ENCODE measurements at places on chromosomes 13 and 19.
A peak's percentile ranks its signal among the peaks of the same experiment; 100 is the strongest.

DNA sequence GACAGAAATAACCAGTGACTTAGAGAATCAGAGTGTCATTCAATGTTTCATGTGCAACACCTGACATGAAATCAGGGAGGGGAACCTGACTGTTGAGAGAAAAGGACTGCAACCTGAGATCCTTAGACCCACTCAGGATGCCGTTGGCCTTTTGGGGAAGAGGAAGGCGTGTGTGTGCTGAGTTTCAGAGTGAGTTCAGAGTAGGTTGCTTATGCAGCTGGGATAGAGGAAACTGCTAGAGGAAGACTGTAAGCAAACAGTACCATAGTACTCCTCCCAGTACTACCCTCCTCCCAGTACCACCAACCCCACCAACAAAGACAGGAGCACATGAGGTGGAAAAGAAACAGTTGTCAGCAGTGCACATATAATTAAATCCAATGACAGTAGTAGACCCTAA is 63.7 kb downstream of the KL start:
- no peak for DNase-seq

DNA sequence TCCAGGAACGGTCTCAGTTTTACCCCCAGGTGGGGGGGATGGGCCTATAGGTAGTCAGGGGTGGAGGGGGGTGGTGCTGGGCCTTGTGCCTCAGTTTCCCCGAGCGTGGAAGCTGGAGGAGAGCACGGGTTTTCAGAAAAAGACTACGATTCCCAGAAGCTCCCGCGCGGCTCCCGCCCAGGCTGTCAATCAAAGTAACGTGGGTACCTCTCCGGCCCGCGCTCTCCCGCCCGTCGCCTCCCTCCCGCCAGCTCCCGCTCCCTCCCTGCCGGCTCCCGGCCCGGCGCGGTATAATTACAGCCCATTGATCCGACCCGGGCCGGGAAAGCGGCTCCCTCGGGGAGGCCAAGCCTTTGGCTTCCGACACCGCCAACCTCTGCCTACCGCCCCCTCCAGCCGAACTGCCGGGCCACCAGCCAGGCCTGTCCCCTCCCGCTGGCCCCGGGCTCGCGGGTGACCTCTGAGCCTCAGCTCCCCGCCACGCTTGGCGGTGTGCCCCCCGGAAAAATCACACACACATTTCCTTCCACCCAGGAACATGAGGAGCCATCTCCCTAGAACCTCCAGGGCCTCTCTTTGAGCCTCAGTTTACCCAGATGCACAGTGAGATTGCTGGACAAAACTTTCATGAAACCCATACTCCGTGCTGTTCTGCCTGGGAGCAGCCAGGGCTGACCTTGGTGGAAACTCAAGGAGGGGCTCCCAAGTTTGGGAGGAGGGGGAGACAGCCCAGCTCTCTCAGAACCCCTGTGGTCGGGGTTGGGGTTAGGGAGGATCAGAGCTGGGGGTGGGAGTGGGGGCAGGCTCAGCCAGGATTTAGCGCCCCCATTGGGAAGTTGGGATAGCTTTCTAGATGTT is 7.3 kb upstream of the TLE2 start:
- peak; percentile 67 for DNase-seq

GRCh38 chr13:88042489-88042888 is 371.3 kb downstream of the SLITRK5 start:
- no peak for DNase-seq

DNA sequence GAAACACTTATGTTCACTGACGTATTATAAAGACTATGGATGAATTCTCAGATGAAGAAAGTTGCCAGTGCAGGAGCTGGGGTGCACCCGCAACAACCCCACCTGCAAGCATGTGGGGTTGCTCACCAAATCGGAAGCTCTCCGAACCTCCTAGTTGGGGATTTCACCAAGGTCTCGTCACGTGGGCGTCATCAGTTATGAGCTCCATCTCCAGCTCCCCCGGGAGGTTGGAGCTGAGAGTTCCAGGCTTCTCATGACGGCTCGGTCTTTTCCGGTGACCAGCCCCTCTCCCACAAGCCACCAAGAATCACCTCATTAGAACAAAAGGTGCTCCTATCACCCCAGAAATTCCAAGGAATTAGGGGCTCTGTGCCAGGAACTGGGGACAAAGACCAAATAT is 46.1 kb upstream of the TUBGCP3 start:
- DNase-seq = no peak

- no peak for DNase-seq
Observed at GRCh38 chr19:12763100-12763499, 11.5 kb downstream of the BEST2 start.

GRCh38 chr13:103436057-103436654 is 369.9 kb upstream of the SLC10A2 start:
- no peak for DNase-seq

GRCh38 chr13:106132216-106132615 is 403.2 kb downstream of the EFNB2 start:
- DNase-seq = no peak

DNA sequence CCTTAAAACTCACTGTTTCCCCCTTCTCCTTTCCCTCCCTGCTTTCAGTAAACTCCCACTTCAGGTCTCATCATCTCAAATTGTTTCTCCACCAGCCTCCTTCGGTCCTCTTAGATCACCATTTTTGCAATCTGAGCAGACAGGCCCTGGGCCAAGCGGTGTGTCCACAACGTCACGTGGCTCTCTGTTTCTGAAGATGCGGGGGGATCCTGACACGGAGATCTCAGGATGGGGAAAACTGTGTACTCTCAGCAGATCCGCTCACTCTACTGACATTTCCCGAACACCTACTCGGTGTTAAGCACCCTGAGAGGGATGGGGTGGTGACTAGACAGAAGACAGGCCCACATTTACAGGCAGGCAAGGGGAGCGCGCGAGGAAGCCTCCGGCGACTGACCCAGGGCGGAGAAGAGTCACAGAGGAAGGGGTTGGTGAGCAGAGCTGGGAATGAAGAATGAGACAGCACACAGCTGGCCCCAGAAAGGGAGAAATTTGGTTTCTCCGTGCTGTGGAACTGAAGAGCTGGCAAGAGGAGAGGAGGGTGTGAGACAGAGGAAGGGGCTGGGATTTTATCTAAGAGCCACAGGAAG is 38.8 kb downstream of the SERP2 start:
- DNase-seq = no peak

GRCh38 chr13:39536274-39536673 is 66.7 kb downstream of the LHFPL6 start:
- DNase-seq = no peak

DNA sequence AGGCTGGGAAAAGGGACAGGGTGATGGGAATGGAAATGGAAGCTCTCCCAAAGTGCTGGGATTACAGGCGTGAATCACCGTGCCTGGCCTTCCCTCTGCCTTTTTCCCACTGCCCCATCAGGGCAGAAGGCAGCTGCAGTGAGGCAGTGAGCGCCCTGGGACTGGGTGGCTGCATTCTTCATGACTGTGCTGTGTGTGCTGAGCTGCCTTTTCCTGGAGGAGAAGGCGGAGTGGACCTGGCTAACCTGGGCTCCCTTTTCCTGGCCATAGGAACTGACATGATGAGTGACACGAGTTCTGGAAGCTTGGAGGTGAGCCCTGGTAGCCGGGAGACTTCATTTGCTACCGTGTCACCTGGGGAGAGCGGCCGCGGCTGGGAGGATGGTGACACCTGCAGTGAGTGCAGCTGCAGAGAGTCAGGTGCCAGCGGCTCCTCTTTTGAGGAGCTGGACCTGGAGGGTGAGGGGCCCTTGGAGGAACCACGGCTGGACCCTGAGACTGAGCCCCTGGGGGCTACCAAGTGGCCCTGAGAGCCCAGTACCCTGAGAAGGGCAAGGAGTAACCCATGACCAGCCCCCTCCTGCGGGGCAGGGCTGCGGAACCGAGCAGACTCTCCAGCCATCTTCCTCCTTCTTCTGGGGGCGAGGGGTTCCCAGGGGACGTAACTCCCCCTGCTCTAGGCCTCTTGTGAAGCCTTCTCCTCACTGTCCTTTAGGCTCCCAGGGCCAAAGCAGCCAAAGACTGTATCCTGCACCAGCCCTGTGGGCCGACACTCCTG is 26.3 kb upstream of the ZNF492 start:
- no peak for DNase-seq

GRCh38 chr19:56972291-56972841 is 131.8 kb upstream of the PEG3 start:
- DNase-seq = no peak

DNA sequence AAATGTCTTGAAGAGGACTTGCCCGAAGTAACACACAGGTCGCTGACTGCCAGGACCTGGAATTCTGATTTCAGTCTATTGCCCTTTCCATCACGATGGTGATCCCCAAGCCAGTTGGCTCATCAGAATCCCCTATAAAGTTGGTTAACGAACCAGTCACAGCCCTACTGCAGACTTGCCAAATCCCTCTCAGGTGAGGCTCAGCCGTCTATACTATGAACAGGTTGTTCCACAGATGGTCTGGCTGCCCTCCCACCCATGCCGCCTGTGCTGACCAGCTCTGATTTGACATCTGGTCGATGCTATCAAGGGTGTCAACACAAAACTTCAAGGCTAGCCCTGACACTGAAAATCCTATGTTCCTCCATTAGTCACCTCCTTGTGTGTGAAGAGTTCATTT is 90.0 kb downstream of the RNASEH2B start:
- DNase-seq = no peak

GRCh38 chr13:83340170-83340569 is 542.1 kb downstream of the SLITRK1 start:
- no peak for DNase-seq

DNA sequence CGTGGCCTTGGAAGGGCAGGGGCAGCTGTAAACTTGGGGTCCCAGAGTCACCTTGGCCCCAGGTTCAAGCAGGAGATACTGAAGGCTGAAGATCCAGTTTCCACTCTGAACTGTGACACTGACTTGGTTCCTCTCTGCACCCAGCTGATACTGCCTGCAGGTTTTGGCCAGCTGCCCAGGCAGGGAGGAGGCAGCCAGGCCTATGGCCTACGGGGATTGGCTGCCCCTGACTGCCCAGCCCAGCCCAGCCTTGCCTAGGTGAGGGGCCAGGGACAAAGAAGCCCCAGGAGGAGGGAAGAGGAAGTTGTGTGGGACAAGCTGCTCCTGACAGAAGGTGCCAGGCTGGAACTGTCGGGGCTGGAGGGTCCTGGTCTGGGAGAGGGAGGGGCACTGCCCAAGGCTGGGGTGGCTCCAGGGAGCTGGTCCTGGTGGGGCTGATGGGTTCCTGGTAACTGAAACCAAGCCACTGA is 51.7 kb upstream of the CYP4F8 start:
- DNase-seq = no peak

GRCh38 chr13:64417581-64417980 is 2812.6 kb downstream of the PCDH9 start:
- DNase-seq = no peak

DNA sequence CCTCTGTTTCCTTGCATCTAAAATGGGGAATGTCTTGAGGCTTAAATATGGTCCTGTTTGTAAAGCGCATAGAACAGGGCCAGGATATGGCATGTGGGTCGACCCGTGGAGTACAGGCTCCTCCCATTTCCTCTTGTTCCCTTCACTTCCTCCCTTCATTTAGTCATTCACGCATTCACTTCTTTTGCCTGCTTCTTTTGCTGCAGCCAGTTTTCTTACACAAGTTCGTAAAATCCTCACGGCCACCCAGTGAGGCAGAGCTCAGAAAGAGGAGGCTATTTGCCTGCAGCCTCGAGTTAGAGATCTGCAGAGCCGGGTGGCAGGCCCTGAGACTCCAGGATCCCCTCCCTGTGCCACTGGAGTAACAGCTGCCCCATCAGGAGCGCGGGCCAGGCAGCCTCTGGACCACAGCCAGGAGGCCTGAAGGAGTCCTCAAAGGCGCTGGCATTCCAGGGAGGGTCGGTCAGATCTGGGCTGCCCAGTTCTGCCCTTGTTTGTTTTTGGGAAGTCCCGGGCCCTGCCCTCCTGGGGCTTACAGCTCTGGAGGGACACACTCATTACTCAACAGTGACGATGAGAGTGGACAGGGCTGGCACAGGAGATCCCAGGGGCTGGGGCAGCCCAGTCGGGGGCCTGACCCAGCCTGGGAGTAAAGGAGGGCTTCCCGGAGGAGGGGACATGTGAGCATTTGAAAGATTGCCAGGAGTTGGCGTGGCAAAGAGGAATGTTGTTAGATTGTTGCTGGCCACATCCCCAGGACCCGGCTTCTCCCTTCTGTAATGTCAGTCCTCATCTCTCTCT is 4.6 kb downstream of the PPP5C start:
- DNase-seq = no peak

GRCh38 chr19:23285948-23286347 is 35.8 kb upstream of the ZNF724 start:
- DNase-seq = no peak

GRCh38 chr13:41386211-41386610 is 71.1 kb upstream of the RGCC start:
- DNase-seq = no peak

GRCh38 chr13:51742031-51742430 is 61.9 kb downstream of the DHRS12 start:
- DNase-seq = no peak

DNA sequence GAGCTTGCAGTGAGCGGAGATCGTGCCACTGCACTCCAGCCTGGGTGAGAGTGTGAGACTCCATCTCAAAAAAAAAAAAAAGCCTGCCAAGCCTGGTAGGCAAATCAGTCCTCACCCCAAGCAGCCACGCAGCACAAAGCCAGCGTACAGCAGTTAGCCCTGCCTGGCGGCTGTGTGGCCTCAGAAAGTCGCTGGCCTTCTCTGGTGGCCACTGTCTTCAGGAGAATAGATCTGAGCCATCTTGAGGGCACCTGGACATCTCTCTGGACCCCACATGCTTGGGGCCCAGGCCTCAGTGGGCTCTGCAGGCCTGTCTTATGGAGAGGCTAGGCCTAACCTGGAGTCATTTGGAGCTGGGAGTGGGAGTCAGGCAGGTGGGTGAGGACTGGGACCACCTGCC is 23.0 kb downstream of the PIAS4 start:
- DNase-seq = no peak

DNA sequence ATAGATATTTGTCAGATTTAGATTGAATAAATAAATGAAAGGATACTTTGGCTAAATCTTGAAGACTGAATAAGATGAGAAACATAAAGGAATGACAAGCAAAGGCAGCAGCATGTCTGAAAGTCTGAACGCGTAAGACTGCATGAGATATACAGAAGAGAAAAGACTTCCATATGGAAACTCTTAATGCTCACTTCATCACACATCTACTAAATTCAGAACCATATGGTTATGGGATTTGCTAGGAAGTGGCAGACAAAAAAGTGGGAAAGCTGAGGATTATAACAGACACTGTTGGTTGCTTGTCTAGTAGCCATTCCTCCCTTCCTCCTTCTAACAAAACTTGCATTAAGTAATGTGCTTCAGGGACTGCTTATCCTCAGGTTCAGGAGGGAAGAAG is 446.7 kb downstream of the KCTD12 start:
- DNase-seq = no peak

GRCh38 chr19:33580026-33580644 is 41.6 kb upstream of the CHST8 start:
- DNase-seq = no peak

- no peak for DNase-seq
Observed at GRCh38 chr13:83881917-83882605, at the start of gene SLITRK1. TSS of gene SLITRK1 (minus strand) at chr13:83882474. CDS start at chr13:83881507, 967 bp downstream.

- no peak for DNase-seq
Observed at GRCh38 chr13:28714651-28715050, 4.1 kb downstream of the SLC46A3 start.

GRCh38 chr19:31955884-31956283 is 389.5 kb upstream of the ZNF507 start:
- DNase-seq = no peak

Data from activated effector memory CD4-positive, alpha-beta T cell treated with Interleukin-2 at 50 U/mL for 16 hours (primary cell).